SK-MEL-5 (cell line): ENCODE measurements at places on chromosomes 5 and 9. TPM values are rescaled to one million over a fixed set of nuclear protein-coding genes. Genes with fewer than 3 reads are reported as not detected.

GRCh38 chr9:113632776-113633590 lies 169.5 kb downstream of the RGS3 start:
- no peak for DNase-seq

GRCh38 chr5:177472460-177473442 lies 683 bp downstream of the DBN1 start:
- DNase-seq: no peak

- DNase-seq: no peak
Measured at GRCh38 chr9:92949266-92949982, 2.1 kb downstream of the FGD3 start.

- no peak for DNase-seq
Measured at GRCh38 chr9:20253635-20254034, 368.7 kb downstream of the MLLT3 start.

Gene FCN2
- not detected in 2 replicates for total RNA-seq
